ENCODE measurements at places on chromosomes 7 and 10. TPM values are rescaled to one million over a fixed set of nuclear protein-coding genes. Genes with fewer than 3 reads are reported as not detected.

The KCP gene
- total RNA-seq: not detected

The FAM25C gene
- total RNA-seq: not detected

The NPC1L1 gene
- not detected for total RNA-seq

The OPN1SW gene
- 1.1 TPM for total RNA-seq

The CCL26 gene
- total RNA-seq: not detected

Measured in bladder microvascular endothelial cell (primary cell).